ENCODE measurements at places on chromosomes 13 and 19. TPM values are rescaled to one million over a fixed set of nuclear protein-coding genes. Genes with fewer than 3 reads are reported as not detected.

The WDR87 gene
- polyA plus RNA-seq: not detected

The CCDC169 gene
- polyA plus RNA-seq: not detected

The CBLC gene
- not detected for polyA plus RNA-seq

The GNG8 gene
- not detected for polyA plus RNA-seq

The SMIM24 gene
- 0.67 TPM for polyA plus RNA-seq

The CPT1C gene
- 5.7 TPM for polyA plus RNA-seq

The MBD3L3 gene
- polyA plus RNA-seq: not detected

Measured in aorta (tissue), 5 donors.